WTC11 (cell line): ENCODE measurements at places on chromosomes 1 and 21.

DNA sequence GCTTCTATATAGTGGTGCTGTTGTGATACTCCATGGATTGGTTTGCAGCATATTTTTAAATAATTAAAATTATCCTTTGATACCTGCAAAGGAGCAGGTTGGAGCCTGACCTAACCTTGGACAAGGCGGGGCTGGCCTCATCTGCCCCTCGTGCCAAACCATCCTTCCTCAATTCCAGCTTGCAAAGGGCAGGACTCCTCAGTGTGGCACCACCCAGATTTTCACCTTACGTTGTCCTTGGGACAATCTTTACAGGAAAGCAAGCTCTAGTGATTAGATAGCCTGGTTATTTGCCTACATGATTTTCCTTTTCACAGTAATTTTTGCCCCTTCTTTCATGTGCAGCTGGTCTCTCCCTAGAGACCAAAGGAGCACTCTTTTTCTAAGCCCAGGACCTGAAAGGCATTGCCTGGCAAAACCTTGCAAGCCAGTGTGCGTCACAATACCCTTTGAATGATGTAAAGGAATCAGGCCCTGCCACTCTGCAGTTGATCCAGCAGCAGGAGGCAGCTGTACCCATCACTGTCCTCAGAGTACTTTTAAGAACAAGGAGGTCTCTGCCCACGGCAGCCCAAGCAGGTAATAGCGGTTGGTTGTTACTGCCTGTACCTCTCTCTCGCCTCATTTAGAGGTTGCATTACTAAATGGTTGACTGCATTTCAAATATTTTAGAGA is 99.4 kb downstream of the ADSS2 start:
- no peak for DNase-seq

DNA sequence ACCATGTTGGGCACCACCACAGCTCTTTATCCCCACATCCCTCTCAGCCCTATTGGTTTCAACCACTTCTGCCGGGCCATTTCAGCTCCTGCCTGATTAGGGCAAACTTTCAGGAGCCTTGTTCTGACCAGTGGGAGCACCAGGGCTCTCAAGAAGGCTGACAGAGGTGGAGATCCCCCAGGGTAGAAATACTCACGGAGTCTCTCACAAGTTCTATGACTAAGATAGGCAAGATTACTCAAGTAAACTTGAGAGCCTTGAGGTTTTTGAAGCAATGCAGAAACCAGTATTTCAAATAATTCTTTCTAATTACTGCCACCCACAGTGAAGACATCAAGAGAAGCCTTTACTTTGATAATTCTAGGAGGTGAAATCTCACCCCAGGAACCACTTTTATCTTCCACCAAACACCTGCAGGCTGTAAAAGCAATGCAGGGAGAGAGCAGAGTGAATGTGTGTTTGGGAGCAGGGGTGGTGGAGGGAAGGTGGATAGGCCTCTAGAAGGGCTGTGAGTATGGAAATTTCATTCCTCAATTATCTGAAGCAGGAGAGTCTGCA is 6.6 kb upstream of the PTCH2 start:
- DNase-seq = no peak

- peak; percentile 26 for DNase-seq
Observed at GRCh38 chr1:93304716-93305138, 41.0 kb upstream of the DR1 start.

DNA sequence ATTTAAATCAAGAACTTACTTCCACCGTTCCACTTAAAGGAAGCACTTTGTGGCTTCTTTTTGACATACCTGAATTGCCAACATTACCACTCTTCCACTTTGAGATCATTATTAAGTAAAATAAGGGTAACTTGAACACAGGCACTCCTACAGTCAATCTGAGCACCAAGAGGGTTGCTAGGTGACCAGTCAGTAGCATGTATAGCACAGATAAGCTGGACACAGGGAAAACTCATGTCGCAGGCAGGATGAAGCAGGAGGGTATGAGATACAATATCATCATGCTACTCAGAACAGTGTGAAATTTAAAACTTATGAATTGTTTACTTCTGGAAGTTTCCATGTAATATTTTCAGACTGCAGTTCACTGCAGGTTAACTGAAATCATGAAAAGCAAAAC is 47.0 kb upstream of the RAP1GAP start:
- DNase-seq = no peak

DNA sequence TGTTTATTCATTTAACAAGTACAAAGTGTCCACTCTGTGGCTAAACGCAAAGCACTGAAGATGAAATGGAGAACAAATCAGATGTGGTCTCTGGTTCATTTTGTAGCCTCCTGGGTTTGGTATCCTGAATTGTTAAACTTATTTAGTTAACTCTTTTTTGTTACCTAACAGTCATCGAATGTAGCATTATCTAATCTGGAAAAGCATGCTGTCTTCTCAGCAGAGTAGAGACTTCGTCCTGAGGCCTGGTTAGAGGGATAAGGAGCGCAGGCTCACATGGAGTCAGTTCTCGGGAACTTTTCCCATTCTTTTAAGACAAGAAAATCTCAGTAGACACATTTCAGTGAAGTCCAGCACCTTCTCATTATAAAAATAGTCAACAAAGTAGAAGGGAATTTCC is 33.1 kb upstream of the SH3D21 start:
- no peak for DNase-seq

- DNase-seq = no peak
Observed at GRCh38 chr1:233565313-233565712, 48.6 kb upstream of the KCNK1 start.

DNA sequence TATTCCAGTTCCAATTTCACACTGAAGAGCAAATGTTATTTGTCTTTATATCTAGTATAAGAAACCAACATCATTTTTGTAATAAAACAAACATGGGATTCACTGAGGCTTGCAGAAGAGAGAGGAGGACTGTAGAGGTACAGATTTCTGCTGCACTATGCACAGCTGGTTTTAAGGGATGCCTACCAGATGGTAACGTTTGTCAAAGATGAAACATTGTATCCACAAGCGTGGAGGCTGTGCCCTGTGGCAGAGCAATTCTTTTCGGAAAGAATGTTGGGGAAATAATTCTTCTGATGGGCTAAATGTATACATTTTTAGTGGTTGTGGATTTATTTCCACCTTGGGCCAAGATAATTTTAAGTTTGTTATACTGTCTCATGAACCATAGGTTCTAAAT is 272.4 kb downstream of the DUSP10 start:
- no peak for DNase-seq

GRCh38 chr1:223683586-223684487 is 18.3 kb upstream of the CAPN8 start:
- peak; percentile 77 for DNase-seq

DNA sequence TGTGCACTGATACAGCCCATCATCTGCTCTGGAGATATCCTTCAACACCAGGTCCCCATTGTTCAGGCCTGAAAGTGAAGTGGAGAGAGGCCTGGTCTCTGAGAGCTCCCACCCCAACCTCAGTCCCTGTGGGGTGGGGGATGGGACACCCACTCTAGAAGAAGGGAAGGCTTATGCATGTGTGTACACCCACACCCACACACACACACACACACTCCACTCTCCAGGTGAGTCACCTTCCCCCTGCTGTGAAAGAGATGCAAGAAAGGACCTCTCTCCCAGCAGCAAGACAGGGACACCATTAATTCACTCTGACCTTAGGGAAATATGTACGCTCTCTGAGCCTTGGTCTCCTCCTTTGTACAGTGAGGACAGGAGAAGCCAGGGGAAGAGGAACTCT is 5.9 kb downstream of the VSIG8 start:
- no peak for DNase-seq

- DNase-seq = no peak
Observed at GRCh38 chr21:39386194-39386593, 37.3 kb upstream of the HMGN1 start.

DNA sequence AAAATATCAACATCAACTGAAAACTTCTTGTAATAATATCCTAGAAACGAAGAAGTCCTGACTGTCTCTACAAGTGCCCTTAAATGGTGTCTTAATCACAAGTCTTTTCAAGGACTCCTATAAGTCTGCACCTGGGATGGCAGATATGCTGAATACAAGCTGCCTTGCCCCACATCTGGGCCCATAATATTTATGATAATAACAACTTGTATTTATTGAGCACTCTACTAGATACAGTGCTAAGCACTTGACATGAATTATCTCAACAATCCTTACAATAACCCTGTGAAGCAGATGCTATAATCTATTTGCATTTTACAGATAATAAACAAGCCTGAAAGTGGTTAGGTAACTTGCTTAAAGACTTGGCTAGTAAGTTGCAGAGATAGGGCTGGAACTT is 78.0 kb upstream of the ZNF648 start:
- no peak for DNase-seq

DNA sequence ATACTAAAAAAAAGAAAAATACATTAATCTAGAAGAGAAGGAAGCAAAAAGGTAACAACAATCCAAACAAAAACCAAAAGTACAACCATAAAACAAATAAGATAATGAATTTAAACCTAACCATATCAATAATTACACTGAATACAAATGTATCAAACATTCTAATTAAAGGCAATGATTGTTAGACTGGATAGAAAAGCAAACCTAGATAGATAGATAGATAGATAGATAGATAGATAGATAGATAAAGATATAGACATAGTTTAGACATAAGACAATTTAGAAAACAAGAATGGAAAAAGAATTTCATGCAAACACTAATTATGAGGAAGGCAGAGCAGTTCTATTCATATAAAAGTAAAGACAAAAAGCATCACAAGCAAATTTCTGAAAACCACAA is 24.9 kb downstream of the DENND1B start:
- DNase-seq = no peak

DNA sequence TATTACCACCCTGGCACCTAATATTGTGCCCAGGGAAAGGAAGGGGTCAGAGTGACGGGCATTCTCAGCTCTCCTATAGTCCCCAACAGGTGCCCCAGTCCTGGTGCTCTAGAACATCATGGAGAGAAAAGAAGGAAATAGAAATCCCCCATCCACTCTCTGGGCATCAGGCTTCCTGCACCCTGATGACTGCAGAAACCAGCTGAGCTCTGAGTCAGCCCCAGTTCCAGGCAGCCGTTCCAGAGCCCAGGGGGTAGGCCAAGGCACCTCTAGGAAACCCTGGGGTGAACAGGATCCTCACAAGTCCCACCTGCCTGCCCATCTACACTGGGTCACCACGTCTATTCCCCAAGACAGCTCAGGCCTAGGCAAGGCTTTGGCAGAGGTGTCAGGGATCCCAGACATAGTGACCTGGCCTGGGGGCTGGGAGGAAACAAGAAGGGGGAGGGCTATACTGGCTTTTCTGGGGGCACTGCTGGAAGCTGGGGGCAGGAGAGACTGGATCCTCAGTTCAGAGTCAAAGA is 709 bp downstream of the NECTIN4 start:
- no peak for DNase-seq

DNA sequence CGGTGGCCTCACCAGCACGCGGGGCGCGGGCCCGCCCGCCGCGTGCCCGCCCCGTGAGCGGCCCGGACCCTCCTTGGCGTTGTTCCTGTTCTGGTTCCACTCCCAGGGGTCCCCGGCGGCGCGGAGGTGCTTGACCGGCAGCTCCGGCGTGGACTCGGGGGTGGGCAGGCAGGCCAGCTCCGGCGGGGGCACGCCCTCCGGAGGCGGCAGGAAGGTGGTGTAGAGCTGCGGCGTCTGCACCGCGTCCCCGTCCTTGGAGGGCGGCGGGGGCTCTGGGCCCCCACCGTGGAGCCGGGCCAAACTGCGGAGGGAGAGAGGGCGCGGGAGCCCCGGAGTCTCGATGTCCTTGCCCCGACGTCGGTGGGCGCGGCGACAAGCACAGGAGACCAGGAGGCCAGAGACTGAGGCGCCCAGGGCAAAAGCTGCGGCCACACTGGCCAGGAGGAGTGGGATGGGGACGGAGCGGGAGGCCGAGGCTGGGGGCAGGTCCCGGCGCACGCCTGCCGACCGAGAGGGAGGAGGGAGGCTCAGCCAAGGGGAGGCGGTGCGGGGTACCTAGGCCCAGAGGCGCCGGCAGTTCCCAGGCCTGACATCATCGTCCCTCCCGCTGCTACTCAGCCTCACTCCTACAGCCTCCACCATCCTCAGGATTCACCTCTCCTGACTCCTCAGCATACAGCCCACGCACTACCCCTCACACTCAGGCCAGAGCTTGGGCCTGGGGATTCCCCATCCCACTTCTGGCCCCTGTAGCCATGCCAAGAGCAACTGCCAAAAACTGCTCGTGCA is 13.2 kb downstream of the SEMA6C start:
- peak; percentile 60 for DNase-seq

- DNase-seq = no peak
Observed at GRCh38 chr1:25137521-25138395, 94.5 kb downstream of the SYF2 start.

DNA sequence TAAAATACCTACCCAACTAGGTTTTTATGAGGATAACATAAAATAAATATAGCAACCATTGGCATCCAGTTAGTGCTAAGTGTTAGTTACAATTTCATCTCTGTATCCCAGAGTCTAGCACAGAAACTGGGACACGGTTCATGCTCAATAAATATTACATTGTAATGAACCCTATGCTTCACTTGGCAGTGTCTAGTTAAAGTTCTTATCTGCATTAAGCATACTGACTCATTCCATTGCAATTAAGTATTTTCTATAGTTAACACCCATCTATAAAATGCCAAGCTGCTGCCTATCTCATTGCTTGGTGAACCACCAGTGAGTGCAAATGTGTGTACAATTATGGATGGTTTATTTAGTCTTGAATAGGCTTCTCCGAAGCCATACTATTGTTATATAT is 15.2 kb downstream of the CHML start:
- no peak for DNase-seq

DNA sequence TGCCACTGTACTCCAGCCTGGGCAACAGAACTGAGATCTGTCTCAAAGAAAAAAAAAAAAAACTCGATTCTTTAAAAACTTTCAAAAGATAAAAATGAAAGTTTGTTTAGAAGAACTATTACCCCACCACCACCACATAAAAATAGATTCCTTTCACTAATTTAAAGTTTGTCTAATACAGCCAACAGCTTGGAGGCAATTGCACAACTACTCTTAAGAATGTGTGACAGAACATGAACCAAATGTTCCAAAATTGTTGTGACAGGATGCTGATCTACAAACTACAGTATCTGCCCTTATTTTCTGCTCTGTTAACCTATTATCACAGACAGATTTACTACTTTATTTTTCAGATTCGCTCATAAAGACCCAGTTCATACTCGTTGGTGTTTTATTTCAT is 5.5 kb upstream of the TGFBR3 start:
- DNase-seq = no peak
